ENCODE measurements at places on chromosomes 5 and 9. TPM values are rescaled to one million over a fixed set of nuclear protein-coding genes. Genes with fewer than 3 reads are reported as not detected.

Gene TAF7
- 103 TPM for total RNA-seq

Gene GDNF
- total RNA-seq: not detected

Gene OR2K2
- total RNA-seq: not detected

Gene SHROOM1
- 0.62 TPM for total RNA-seq

Gene CCL19
- total RNA-seq: not detected

Gene FSTL4
- not detected for total RNA-seq

GRCh38 chr5:64800926-64801325, 32.2 kb downstream of the CWC27 start:
- H3K27me3 ChIP-seq: no peaks in the 10 kb centered on the region
- no peak overlapping the region for H3K27ac ChIP-seq
- no peak for DNase-seq

- no peaks in the 10 kb centered on the region for H3K36me3 ChIP-seq
- peaks cover 4% of the 10 kb centered on the region for H3K4me1 ChIP-seq
- H3K27ac ChIP-seq: no peak overlapping the region
These were observed 247.3 kb downstream of the AUH start for GRCh38 chr9:91114450-91114849.

GRCh38 chr9:18296702-18297055, 177.3 kb upstream of the ADAMTSL1 start:
- H3K4me3 ChIP-seq: no peak overlapping the region
- DNase-seq: no peak
- H3K36me3 ChIP-seq: no peaks in the 10 kb centered on the region
- H3K4me1 ChIP-seq: no peaks in the 10 kb centered on the region
- no peak overlapping the region for H3K27ac ChIP-seq
- H3K27me3 ChIP-seq: no peaks in the 10 kb centered on the region

GRCh38 chr9:134231330-134231745, 67.0 kb upstream of the RNU6ATAC start:
- no peak for DNase-seq
- no peaks in the 10 kb centered on the region for H3K27me3 ChIP-seq
- H3K36me3 ChIP-seq: no peaks in the 10 kb centered on the region
- no peak overlapping the region for H3K27ac ChIP-seq
- H3K4me3 ChIP-seq: no peak overlapping the region

GRCh38 chr5:6675784-6676491, 37.3 kb upstream of the TENT4A start:
- no peak overlapping the region for H3K4me3 ChIP-seq
- no peak overlapping the region for H3K27ac ChIP-seq
- H3K36me3 ChIP-seq: no peaks in the 10 kb centered on the region
- no peaks in the 10 kb centered on the region for H3K27me3 ChIP-seq
- no peaks in the 10 kb centered on the region for H3K4me1 ChIP-seq

DNA sequence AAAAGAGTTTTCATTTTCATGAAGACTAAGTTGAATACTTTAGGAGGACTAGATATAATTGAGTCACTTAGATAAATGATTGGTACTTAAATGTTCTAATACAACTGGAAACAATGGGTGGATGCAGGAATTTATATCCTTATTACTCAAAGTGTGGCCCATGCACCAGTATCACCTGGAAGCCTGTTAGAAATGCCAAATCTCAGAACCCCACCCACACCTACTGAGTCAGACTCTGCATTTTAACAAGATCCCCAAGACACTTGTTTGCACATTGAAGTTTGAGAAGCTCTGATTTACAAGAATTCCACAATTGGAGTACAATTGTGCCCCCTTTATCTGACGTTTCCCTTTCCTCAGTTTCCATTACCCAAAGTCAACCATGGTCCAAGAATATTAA, 239.0 kb downstream of the AUH start:
- no peak for DNase-seq
- H3K27me3 ChIP-seq: no peaks in the 10 kb centered on the region
- no peaks in the 10 kb centered on the region for H3K36me3 ChIP-seq
- no peaks in the 10 kb centered on the region for H3K4me1 ChIP-seq

- no peak for DNase-seq
- H3K4me3 ChIP-seq: no peak overlapping the region
- H3K36me3 ChIP-seq: no peaks in the 10 kb centered on the region
- H3K4me1 ChIP-seq: no peaks in the 10 kb centered on the region
These were observed 522.5 kb downstream of the TLE4 start for GRCh38 chr9:80094176-80094771.

DNA sequence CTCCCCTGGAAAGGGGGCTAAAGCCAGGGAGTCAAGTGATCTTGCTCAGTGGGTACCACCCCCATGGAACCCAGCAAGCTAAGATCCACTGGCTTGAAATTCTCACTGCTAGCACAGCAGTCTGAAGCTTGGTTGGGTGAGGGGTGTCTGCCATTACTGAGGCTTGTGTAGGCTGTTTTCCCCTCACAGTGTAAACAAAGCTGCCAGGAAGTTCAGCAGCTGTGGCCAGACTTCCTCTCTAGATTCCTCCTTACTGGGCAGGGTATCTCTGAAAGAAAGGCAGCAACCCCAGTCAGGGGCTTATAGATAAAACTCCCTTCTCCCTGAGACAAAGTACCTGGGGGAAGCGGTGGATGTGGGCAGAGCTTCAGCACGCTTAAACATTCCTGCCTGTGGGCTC, 17.1 kb upstream of the EPB41L4A start:
- H3K36me3 ChIP-seq: no peaks in the 10 kb centered on the region
- no peak overlapping the region for H3K27ac ChIP-seq
- DNase-seq: no peak
- H3K4me3 ChIP-seq: no peak overlapping the region
- H3K4me1 ChIP-seq: no peaks in the 10 kb centered on the region

GRCh38 chr9:79800578-79800977, 228.8 kb downstream of the TLE4 start:
- no peak for DNase-seq
- no peak overlapping the region for H3K4me3 ChIP-seq
- H3K4me1 ChIP-seq: no peaks in the 10 kb centered on the region
- H3K36me3 ChIP-seq: no peaks in the 10 kb centered on the region
- H3K27ac ChIP-seq: no peak overlapping the region
- H3K27me3 ChIP-seq: no peaks in the 10 kb centered on the region

DNA sequence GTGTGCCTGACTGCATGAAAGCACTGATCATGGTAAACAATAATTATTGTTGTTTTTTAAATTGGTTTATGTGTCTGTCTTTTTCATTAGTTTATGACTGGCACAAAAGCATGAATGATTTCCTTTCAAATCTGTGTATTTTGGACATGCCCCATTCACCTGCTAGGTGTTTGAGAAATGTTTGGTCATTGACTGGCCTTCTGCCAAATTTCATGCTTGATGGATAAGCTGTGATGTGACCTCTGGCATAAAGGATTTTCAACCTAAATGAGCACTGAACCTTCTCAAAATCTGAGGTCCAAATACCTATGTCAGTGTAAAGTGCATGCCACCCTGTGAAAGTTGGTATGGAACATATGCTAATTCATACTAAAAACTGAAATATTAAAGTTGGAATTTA, 204.5 kb downstream of the BRINP1 start:
- no peak overlapping the region for H3K27ac ChIP-seq
- no peaks in the 10 kb centered on the region for H3K4me1 ChIP-seq
- no peak for DNase-seq
- H3K27me3 ChIP-seq: no peaks in the 10 kb centered on the region

DNA sequence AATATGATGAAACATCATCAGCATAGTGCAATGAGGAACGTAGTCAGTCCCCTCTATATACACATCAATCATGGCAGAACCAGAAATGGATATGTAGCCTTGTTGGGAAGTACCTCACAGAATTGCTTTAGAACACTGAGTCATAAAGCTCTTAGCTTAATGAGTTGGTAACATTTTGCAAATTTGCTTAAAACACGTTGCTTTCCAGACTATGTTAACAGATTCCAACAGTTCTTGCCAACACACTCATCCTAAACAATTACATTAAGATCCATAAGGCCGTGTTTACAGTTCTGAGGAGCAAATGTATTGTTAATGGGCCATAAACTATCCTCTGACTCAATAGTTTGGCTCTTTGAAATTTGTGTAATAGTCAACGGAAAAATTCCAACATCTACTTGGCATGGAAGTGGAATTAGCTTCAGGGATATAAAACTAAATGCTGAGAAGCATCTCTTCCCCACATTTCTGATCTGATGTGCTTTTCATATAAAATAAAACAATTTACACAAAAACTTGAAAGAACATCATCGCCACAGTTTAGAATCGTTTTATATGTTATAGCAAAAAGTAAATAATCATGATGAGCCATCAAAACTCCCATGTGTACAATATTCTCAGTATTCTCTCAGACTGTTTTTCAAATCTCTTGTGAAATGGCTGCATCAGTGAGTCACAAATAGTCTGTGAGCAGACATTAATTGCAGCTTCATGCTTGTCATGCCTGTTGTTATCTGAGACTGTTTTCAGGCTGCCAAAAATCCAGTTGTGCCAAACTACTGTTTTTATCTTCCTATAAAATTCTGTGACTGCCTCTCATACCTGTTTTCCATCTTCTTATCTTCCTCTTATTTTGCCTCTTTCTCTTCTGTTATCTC, 291.9 kb downstream of the COX7C start:
- H3K4me3 ChIP-seq: no peak overlapping the region
- no peak overlapping the region for H3K27ac ChIP-seq
- no peaks in the 10 kb centered on the region for H3K27me3 ChIP-seq

DNA sequence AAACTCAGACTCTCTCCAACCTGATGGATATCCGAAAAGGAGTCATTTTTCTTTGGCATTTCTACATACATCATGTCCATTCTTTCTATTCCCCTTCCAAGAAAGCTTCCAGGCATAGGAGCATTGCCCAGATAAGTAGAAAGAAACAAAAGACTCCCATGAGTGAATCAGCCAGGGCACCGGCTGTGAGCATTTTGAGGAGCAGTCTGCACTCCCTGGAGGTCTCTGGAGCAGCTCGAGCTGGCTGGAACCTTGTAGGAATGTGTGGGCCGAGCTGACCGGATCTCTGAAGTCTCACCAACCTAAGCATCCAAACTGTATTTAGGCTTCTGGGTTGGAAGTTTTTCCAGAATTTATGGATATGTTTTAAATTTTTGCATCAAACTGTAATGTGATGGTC, 161.4 kb upstream of the TRPC7 start:
- H3K4me1 ChIP-seq: no peaks in the 10 kb centered on the region
- H3K36me3 ChIP-seq: no peaks in the 10 kb centered on the region
- DNase-seq: no peak
- H3K4me3 ChIP-seq: no peak overlapping the region
- H3K27me3 ChIP-seq: no peaks in the 10 kb centered on the region
- H3K27ac ChIP-seq: no peak overlapping the region

- H3K27ac ChIP-seq: no peak overlapping the region
- H3K4me1 ChIP-seq: no peaks in the 10 kb centered on the region
- DNase-seq: no peak
- H3K36me3 ChIP-seq: no peaks in the 10 kb centered on the region
- H3K27me3 ChIP-seq: no peaks in the 10 kb centered on the region
These were observed 553.3 kb downstream of the BNC2 start for GRCh38 chr9:16316911-16317817.

GRCh38 chr5:32042551-32042961, 131.6 kb downstream of the GOLPH3 start:
- H3K4me3 ChIP-seq: no peak overlapping the region
- no peaks in the 10 kb centered on the region for H3K36me3 ChIP-seq
- no peak overlapping the region for H3K27ac ChIP-seq
- no peaks in the 10 kb centered on the region for H3K27me3 ChIP-seq
- H3K4me1 ChIP-seq: no peaks in the 10 kb centered on the region

- DNase-seq: no peak
- no peak overlapping the region for H3K27ac ChIP-seq
- no peaks in the 10 kb centered on the region for H3K4me1 ChIP-seq
- no peaks in the 10 kb centered on the region for H3K36me3 ChIP-seq
- no peaks in the 10 kb centered on the region for H3K27me3 ChIP-seq
These were observed 53.9 kb downstream of the FXN start for GRCh38 chr9:69089491-69089890.

DNA sequence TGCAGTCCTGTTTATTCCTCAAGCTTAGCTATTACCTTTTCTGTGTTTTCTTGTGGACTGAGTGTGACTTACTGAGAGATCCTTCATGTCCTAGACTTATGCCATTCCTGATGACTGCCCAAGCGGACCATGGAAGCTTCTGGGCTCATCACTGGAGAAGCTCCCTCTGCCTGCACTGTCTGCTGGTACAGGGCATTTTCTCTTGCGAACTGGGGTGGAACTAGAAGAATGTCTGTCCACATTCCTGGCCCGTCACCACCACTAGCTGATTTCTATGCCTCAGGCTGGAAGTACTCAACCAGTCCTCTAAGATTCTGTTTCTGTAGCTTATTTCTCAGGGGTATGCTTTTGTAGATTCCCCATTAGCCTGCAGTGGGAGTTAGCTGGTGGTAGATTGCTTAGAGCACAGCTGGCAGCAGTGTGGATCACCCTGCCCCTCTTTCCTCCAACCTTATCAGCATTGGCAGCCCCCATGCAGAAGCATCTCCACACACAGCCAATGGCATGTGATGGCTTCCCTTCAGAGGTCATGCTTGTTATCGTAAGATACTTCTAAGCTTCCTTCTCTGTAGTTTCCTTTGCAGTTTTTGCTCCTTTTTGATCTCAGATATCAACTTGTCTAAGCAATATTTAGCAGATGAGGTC, 12.4 kb downstream of the SLC36A1 start:
- peaks cover 4% of the 10 kb centered on the region for H3K36me3 ChIP-seq
- H3K4me3 ChIP-seq: no peak overlapping the region
- H3K4me1 ChIP-seq: no peaks in the 10 kb centered on the region
- H3K27me3 ChIP-seq: no peaks in the 10 kb centered on the region
- DNase-seq: no peak
- H3K27ac ChIP-seq: no peak overlapping the region

All from T-cell (primary cell).